ENCODE measurements at places on chromosomes 16 and 17.
A peak's percentile ranks its signal among the peaks of the same experiment; 100 is the strongest.

DNA sequence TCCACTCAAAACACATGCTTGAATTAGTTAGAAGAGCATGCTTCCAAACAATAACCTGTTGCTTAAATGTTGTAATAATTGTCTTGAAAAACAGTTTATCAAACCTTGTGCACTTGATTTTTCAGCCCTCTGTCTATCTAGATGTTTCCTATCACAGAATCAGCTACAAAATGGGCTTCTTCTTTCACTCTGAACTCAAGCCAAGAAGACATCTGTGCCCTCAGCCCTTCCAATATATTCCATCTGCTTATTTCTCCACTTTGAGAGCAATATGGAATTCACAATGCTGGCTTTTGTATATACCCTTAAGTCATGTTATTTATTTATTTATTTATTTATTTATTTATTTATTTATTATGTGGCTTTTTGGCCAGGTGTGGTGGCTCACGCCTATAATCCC is 234.2 kb downstream of the TOX3 start:
- no peak for DNase-seq
- no peaks in the 10 kb centered on the region for H3K4me1 ChIP-seq
- no peaks in the 10 kb centered on the region for H3K27me3 ChIP-seq
- no peaks in the 10 kb centered on the region for H3K36me3 ChIP-seq
- H3K4me3 ChIP-seq = no peak overlapping the region

GRCh38 chr16:68734782-68735181 is 2.3 kb upstream of the CDH1 start:
- no peak for DNase-seq
- peaks cover 18% of the 10 kb centered on the region for H3K27me3 ChIP-seq
- no peaks in the 10 kb centered on the region for H3K36me3 ChIP-seq
- H3K27ac ChIP-seq = no peak overlapping the region

DNA sequence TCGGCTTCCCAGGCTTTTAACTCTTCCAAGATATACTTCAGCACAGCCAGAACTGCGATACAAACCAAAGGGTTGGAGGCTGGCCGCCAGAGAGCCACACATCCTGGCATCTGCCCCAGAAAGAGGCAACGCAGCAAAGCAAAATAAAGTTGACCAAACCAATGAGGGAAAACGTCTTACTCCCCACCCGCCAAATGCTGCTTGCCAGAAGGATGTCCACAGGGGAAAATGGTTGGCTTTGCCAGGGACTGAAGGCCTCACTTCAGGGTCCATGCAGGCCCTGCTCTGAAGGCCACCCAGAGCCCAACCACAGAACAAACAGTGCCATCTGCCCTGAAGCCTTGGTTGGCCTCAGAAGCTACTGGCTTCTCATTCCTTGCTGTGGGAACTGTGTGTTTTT is 15.0 kb downstream of the CACNG1 start:
- H3K36me3 ChIP-seq = no peaks in the 10 kb centered on the region
- DNase-seq = no peak
- no peaks in the 10 kb centered on the region for H3K4me1 ChIP-seq
- H3K27ac ChIP-seq = no peak overlapping the region

- no peaks in the 10 kb centered on the region for H3K36me3 ChIP-seq
- peaks cover 7% of the 10 kb centered on the region for H3K27me3 ChIP-seq
- no peak overlapping the region for H3K27ac ChIP-seq
- H3K4me3 ChIP-seq = no peak overlapping the region
- no peaks in the 10 kb centered on the region for H3K4me1 ChIP-seq
- peak; percentile 80 for DNase-seq
These were observed 29.9 kb downstream of the DYNLL2 start for GRCh38 chr17:58112970-58113631.

- DNase-seq = no peak
- H3K27me3 ChIP-seq = no peaks in the 10 kb centered on the region
- no peaks in the 10 kb centered on the region for H3K4me1 ChIP-seq
- no peak overlapping the region for H3K4me3 ChIP-seq
- H3K36me3 ChIP-seq = no peaks in the 10 kb centered on the region
- H3K27ac ChIP-seq = no peak overlapping the region
These were observed 911.1 kb upstream of the EEF2KMT start for GRCh38 chr16:6008670-6009069.

GRCh38 chr17:36857698-36858097 is 79.6 kb upstream of the LHX1 start:
- no peak for DNase-seq
- no peak overlapping the region for H3K27ac ChIP-seq
- H3K27me3 ChIP-seq = no peaks in the 10 kb centered on the region
- H3K4me1 ChIP-seq = peaks cover 12% of the 10 kb centered on the region

- no peaks in the 10 kb centered on the region for H3K4me1 ChIP-seq
- no peak overlapping the region for H3K4me3 ChIP-seq
- peak; percentile 53 for DNase-seq
- no peaks in the 10 kb centered on the region for H3K36me3 ChIP-seq
- H3K27ac ChIP-seq = no peak overlapping the region
These were observed 18.2 kb upstream of the ABCA10 start for GRCh38 chr17:69246726-69247375.

DNA sequence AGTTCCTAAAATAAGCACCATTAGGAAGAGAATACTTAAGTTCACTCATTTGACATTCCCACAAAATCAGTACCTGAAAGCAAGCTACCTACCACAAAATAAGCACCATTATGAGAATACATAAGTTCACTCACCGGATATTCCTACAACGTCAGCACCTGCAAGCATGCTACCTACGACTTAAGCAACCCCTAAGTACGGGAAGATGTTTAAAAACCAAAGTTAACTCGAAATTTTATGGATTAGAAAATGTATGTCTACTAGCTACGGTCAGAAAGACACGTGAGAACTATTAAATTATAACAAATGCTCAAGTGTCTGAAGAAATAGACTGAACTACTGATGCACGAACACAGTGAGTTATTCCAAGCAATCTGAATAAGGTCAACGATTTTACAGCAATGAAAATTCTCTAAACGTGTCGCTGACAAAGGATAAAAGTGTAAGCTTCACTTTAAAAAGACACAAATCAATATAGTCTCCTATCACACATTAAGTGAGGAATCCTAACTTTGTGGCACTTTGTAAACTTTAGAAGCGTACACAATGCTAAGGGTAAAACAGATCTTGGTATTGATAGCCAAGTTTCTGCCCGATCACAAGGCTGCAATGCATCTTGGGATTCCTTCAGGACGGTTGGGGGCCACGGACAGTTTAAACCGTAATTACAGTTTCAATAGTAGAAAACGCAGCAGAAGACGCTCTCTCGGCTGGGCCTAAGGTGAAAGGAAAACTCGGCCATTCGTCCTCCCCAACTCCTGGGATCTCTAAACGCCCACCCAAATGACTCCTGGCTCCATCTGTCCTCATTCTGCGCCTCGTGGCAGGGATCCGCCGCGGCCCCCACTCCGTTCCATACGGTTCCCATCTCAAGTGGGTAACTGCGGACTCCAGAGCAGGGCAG is 1.3 kb downstream of the GSPT1 start:
- peaks cover 29% of the 10 kb centered on the region for H3K36me3 ChIP-seq
- DNase-seq = peak; percentile 51
- peak overlapping the region; percentile 94 for H3K4me3 ChIP-seq
- no peaks in the 10 kb centered on the region for H3K27me3 ChIP-seq
- H3K4me1 ChIP-seq = peaks cover 20% of the 10 kb centered on the region

DNA sequence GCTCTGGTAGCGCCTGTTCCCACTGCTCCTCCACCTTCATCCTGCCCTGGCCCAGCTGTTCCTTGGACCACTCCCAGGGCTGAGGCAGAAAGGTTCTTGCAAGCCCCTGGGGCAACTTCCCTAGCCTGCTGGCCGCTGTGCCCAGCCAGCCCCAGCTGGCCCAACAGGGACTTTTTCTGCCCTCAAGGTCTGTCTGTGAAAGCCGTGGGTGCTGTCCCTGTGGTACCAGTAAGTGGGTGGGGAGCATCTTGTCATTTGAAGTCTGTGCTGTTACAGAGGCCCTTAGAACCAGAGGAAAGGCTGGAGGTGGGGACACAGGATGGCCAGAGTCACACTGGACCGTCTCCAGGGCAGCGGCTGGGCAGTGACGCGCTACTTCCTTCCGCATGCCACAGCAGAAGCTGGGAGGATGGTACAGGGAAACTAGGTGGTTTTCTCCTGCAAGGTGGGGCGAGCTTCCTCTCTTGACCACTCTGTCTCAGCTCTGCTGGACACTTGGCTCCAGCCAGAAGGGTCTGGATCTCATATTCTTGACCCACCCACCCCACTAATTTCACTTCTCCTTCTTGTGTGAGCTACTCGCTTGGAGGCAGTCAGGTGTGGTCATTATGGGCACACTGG is 87.8 kb downstream of the PLCG2 start:
- H3K4me1 ChIP-seq = no peaks in the 10 kb centered on the region
- no peaks in the 10 kb centered on the region for H3K36me3 ChIP-seq
- H3K27me3 ChIP-seq = 0 out of 2 replicates have a peak, but pooled peaks cover 9% of the 10 kb centered on the region
- no peak overlapping the region for H3K4me3 ChIP-seq

DNA sequence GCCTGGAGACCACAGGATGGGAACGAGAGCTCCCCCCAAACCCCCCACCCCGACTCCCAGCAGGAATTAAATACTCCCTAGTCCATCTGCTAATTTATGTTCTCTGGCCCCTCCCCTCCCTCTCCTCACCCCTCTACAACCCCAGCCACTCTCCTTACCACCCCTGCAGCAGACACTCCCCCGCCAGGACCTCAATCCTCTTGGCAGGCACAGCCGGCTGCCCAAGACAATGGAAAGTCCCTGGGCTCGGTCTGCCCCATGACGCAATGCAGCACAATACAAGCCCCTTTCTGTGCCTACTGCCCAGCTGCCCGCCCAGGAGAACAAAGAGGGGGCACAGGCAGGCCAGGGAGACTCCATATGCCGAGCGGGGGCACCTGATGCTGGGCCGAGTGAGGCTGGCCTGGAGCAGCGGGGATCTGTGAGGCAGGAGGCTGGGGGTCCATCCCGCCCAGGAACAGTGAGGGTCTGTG is 30.3 kb upstream of the CDC42EP4 start:
- DNase-seq = peak; percentile 98
- no peaks in the 10 kb centered on the region for H3K36me3 ChIP-seq
- peak overlapping the region; percentile 92 for H3K27ac ChIP-seq
- H3K27me3 ChIP-seq = no peaks in the 10 kb centered on the region
